Smooth muscle cell of the pulmonary artery (primary cell): ENCODE measurements at places on chromosomes 5 and 9. TPM values are rescaled to one million over a fixed set of nuclear protein-coding genes. Genes with fewer than 3 reads are reported as not detected.

Gene TTC16
- total RNA-seq: 0.07 TPM in 1 of 2 replicates, not detected in the other

Gene PPP1R2B
- 0.03 and 0.07 TPM in 2 replicates for total RNA-seq

Gene IL9
- total RNA-seq: not detected in 2 replicates

Gene BTNL9
- not detected in 2 replicates for total RNA-seq

Gene CFAP90
- not detected in 2 replicates for total RNA-seq
